ENCODE measurements at places on chromosomes 5 and 9.

GRCh38 chr9:128304136-128304970 is 17.9 kb downstream of the TRUB2 start:
- DNase-seq = no peak

DNA sequence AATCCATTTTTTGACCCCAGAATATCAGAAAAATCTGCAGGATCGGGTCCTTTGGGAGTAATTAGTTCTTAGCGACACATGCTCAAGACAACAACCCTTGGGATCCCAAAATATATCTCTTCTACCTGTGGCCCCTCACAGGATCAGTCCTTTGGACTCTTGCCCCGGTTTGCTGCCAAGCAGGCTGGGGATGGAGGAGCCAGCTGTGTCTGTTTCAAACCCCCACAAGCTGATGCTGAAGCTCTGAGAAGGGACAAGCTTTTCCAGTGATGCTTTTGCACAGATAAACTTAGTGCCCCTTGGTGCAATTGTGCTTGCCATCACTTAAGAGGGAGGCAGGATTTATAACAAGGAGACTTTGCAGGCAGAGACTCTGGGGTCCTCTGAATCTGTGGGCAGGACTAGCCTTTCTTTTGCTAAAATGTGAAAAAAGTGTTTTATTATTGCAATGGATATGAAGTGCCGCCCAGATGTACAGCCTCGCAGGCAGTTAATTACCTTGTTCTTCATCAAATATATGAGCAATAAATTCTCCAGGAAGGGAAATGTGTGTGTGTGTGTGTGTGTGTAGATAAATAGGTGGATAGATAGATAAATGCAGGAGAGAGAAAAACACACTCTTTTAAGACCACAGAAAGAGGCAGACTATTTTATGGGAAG is 9.6 kb upstream of the LHX2 start:
- DNase-seq = no peak

GRCh38 chr5:1750469-1750868 is 49.2 kb downstream of the MRPL36 start:
- no peak for DNase-seq

DNA sequence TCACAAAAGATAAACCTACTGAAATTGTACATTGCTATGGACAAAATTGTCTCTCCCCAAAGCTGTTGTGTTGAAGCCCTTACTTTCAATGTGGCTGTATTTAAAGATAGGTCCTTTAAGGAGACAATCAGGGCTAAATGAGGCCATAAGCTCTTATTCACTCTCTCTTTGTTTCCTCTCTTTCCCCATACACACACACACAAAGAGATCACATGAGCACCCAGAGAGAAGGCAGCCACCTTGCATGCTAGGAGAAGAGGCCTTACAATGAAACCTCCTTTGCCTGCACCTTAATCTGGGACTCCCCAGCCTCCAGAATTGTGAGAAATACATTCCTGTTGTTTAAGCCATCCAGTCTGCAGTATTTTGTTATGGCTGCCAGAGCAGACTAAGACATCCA is 1295.6 kb upstream of the CDH6 start:
- DNase-seq = no peak

DNA sequence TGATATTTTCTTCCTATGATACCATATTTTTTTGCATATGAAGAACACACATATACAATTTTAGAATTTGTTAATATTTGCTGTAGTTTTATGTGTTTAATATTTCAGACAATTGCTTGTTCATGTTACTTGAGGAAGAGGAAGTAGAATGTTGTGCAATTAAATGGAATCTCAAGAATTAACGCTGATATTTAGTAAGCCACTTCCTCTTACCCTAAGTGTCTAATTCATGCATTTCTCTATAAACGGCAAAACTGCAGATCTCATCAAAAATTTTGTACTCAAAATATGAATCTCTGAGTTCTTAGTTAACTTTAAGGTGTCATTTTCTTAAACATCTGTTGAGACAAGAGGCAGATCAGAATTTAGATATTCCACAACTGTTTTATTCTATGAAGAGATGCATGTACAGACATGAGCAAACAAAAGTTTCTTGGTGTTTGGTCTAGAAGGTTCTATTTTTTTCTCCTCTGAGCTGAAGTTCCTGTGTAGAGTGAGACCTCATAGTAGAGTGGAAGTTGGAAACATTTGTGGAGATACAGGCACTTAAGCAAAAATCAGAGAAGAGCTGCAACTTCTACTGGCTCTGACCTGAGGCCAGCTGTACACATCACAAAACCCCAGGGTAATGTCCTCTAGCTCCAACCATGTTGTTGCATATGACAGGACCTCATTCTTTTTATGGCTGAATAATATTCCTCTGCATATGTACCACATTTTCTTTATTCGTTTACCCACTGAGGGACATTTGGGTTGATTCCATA is 16.6 kb upstream of the TGFBI start:
- DNase-seq = no peak

DNA sequence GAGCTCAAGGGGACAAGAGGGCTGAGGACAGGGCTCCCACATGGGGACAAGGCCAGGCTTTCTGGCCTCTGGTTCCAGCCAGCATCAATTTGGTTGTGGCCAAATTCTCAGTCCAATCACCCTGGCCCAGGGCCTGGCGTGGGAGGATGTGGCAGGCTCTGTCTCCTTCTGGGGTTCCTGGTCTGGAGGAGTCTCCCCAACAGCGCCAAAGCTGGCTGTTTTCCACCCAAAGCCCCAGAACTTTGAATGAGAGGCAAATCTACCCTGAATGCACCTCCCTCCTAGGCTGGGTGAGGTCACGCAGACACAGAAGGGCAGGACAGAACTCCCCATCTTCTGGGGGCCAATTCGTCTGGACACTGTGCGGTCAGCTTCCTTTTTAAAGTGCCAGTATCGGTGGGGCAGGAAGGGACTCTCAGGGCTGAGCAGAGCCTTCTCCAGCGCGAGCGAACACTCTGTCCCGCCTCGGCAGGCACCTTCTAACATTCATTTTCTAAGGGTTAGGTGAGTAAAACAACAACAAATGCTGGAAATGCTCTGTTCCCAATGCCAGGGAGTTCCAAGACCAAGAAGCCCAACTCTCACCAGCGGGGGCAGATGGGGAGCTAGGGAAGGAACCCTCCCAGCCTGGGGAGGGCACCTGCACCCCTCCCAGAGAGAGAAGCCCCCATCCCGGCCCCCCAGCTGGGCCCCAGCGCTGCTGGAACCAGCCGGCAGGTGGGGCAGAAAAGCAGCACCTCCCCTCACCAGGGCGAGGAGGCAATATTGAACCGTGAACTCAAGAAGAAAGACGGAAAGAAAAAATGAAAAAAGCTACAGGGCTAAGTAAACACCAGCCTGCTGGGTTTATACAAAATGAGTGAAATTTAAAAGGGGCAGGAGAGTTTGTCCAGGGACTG is 3.7 kb upstream of the DPM2 start:
- DNase-seq = no peak

DNA sequence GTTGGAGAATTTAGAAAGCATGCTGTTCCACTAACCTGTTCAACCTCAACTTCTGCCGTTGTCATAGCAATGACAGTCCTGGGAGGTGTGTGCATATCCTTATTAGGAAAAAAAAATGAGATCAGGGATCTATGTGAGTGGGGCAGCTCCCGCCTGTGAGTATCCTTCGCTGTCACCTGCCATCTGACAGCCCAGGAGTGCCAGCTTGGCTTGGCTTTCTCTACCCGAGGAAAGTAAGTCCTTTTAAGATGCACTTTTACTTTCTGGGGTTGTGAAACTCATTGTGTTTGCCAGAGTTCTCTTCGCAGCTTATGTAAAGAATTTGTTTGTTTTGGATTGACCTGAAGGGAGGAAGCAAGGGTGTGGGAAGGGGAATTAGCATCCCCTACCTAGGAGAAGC is 21.8 kb downstream of the PCDHAC2 start:
- no peak for DNase-seq

DNA sequence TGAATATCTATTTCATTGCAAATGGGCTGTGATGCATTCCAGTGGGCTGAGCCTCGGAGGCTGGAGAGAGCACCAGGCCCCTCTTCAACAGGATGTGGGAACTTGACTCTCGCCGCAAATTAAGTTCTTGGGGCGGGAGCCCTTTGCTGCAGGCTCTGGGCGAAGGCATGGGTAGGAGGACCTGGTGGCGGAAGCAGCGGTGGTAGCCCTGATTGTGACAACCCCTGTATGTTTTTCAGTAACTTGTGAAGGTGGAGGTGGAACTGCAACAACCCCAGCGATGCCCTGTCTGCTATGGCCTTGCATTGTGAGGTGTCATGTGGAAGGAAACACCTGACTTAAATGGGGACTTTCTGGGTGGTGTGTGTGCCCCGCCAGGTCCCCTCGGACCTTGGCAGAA is 9.4 kb downstream of the FYB1 start:
- no peak for DNase-seq

GRCh38 chr9:130394320-130394719 is 50.4 kb upstream of the ASS1 start:
- no peak for DNase-seq

DNA sequence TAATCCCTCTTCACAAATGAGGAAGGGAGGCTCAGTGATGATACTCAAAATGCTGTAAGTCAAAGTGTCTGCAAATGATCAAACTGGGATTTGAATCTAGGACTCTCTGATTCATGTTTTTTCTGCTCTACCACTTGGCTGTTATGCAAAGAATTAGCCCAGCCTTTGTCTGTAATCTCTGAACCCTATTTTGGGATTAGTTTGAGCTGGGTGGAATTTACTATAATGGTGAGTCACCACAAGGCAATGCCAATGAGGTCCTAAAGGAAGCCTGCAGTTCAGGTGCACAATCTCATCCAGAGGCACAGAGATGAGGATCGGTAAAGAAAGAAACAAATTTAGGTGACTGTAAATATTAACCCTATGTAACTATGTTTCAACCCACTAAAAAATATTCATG is 29.2 kb downstream of the RFK start:
- DNase-seq = no peak

DNA sequence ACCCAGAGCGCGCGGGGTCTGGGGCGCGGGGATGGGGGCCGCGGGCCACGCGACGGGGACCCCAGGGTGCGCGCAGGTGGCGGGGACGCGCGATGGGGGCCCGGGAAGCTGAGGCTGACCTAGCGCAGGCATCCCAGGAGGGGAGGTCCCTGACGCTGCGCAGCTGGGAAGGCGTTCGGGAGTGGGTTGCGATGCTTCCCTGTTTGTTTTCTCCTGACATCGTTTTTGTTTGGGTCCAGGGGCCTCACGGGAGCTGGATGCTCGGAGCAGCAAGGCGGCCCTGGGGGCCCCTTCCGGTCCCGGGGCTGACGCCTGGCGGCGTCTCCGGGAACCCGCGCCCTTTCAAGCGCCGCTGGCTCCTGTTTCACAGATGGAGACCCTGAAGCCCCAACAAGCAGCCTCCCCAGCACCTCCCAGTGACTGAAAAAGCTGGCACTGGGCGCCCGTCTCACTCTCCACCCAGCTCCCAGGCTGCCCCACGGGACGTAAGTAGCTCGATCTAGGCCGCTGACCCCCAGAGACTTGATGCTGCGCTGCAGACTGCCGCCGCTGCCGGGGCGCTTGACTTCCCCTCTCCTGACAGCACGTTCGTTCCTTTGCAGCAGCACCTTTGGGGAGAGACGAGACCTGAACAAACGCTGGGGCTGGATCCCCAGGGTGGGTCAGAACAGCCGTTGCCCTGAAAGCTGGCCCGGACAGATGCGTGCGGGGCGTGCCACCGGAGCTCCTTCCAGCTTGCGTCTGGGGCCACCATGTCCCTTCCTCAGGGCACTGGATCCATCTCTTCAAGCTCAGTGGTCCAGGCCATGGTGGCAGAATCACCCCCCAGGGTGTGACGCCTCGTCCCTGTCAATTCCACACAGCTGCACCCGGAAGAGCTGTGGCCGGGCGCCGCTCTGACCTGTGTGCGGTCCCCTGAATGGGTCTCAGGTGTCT is 593 bp downstream of the BRD3OS start:
- peak; percentile 34 for DNase-seq
